ENCODE measurements at places on chromosomes 5 and 9.

DNA sequence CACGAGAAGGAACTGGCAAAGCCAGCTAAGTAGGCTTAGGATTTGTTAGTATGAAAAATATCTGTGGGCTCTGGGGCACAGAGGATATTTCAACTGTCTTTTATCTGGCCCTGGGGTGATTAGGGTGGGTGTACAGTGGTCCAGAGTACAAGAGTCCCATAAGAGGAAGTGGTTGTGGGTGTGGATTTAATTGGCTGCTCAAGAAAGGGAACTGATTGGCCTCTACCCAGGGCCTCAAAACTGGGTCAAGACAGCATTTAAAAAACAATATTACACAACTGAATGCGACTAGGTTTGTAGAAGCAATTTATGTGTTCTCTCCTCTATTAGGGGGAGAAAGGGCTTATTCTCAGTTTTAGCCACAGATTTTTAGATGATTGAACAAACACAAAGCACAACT, 1353.4 kb upstream of the WWC1 start:
- DNase-seq: no peak

DNA sequence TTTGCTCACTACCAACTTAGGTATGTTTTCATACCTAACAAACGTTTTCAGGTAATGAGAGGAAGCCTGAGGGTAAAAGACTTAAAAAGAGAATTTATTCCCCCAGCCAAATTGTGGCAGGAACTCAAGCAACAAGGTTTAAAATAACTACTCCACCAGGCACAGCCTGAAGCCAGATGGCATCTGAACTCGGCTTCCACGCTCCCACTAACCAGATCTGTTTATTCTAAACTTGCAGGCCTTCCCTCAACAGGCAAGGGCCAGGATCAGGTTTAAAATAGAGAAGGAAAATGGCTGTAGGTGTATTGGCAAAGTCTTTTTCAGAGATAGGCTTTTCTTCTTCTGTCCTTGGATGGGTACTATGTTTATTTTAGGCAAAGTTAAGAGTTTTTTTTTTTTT, 89.4 kb downstream of the OTULIN start:
- DNase-seq: no peak

DNA sequence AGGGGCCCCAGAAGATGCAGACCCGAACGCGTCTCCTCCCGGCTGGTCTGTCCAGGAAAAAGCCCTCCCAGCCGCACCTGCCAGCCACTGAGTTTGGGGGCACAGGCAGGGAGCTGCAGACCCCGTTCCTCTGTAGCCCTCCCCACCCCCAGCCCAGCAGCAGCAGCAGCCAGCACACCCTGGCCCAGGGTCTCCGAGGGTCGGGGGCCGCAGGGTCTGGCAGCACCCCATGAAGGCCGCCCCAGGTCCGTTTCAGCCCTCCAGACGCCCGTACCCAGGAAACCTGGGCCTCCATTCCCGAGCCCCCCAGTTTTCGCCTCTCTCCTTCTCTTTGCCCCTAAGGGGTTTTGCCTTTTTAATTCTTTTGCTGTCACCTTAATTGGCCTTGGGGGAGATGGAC, 19.7 kb downstream of the EXD3 start:
- DNase-seq: no peak

DNA sequence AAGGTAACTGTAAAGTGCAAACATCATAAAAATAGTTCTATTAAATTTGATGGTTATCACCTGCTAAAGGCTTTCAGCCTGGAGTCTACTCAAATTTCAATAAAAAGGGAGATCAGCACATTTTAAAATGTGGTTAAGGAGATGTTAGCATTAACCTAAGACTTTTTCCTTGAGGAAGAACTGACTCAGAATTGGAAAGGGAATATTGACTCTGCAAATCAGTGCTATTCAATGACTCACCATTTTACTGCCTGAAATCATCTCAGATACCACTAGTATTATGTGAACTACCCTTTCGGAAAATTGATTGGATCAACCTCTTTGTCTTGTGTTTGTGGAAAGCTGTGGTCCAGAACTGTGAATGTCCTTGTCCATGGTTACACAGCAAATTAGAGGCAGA, 113.3 kb downstream of the ADRB2 start:
- no peak for DNase-seq

DNA sequence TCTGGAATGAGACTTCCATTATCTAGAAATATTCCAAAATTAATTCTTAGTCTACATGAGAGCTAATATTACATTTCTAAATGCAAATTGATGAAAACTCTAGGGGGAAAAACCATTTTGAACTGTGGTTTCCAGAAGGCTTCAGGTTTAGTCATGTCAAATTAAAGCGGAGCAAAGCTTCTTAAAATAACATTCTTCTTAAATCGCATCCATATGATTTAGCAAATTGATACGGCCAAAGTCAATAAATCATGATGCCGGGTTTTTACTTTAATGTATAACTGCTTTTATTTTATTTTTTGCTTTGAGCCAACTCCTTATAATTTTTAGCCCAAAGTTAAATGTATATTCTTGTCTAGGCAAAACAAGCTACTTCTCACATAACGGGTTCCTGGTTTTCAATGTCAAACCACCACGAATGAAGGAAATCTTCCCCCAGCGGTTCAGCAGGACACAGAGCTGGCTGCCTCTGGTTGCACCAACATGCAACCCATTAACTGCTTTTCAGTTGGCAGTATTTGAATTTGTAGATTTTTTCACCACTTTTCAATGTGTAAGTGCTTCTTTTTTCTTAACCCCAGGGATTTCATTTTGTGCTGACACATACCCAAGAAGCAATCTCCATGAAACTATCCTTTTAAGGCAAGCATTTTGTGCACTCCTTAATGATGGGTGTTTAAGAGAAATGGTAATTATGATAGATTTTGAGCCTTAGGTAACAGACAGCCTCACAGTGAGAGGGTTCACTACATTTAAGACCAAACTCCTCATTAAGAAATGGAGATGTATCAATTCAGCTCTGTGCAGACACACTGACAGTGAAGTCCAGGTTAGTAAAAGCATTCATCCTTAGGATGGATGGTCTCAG, 35.5 kb downstream of the EFNA5 start:
- DNase-seq: no peak

DNA sequence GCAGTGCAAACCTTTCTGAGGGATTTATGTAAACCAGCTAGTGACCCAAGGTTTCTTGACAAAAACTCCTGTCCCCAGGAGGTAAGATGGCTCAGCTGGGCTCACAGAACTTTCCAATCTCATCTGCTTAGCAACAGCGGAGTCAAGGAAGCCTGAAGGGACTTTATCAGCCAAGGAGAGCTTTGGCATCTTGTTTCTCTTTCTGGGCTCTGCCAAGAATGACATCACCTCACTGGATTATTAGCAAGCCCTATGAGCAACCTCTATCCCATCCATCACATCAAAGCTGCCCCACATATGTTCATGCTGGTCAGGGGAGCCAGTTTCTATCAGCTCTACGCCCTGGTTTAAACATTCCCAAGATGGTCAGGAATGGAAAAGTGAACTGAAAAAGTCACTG, 461.3 kb downstream of the ENC1 start:
- DNase-seq: peak; percentile 13

- DNase-seq: peak; percentile 22
Observed at GRCh38 chr5:74017786-74018211, 391.8 kb downstream of the ARHGEF28 start.

DNA sequence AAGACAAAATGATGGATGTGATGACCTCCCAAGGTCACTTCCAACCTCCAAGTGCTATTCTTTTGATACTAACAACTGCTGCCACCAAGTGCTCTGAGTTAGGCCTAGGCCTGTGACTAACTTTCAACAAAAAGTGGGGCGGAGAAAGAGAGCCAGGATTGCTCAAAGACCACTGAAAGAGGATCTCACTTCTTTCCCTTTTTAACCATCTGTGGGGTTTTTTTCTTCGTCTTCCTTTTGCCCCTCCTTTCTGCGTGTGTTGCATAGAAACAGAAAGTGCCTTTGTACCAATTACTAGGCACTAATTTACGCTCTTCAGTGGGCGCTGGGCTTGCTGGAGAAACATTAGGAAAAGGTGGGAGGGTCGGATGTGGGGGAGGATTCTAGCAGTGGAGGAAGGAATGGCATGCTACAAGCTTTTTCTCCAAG, 8.0 kb downstream of the KLF9 start:
- DNase-seq: no peak

GRCh38 chr9:16637911-16638310, 232.6 kb downstream of the BNC2 start:
- DNase-seq: no peak

GRCh38 chr5:36521838-36522745, 84.3 kb upstream of the SLC1A3 start:
- DNase-seq: no peak

GRCh38 chr5:149849280-149849965, 95.2 kb downstream of the PDE6A start:
- no peak for DNase-seq

GRCh38 chr5:5422819-5423515, 490 bp downstream of the ICE1 start:
- no peak for DNase-seq

DNA sequence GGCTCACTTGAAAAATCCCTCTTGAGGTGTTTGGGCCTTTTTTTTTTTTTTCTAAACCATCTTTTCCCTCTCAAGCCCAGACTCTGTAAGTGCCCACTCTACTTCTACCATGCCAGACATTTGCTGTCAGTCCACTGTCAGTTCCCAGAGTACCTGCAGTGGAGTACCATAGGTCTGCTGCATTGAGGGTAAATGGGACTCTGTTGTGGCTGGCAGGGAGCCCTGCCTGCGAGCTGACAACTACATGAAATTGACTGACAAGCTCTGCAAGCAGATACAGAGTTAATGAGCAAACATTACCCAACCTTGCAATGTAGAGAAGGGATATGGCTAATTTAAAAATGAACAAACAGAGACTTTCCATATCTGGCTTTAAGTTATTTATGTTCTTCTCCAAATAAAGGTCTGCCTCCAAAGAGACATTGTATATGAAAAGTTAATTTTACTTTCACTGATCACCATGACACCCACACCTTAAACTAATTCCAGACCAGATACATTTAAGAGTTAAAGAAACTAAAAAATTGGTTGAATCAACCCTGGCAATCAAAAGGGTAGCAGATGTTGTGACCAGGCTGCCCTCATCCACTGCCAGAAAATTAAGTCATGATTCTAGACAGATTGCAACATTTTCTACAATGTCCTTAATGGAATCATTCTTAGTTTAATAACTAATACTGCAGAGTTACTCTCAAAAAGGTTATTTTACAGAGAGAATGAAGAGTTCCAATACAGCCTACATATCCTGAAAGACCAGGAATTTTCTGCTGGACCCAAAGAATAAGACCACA, 100.4 kb upstream of the PAM start:
- DNase-seq: no peak

- DNase-seq: no peak
Observed at GRCh38 chr5:132444841-132445639, 45.5 kb downstream of the IRF1 start.

DNA sequence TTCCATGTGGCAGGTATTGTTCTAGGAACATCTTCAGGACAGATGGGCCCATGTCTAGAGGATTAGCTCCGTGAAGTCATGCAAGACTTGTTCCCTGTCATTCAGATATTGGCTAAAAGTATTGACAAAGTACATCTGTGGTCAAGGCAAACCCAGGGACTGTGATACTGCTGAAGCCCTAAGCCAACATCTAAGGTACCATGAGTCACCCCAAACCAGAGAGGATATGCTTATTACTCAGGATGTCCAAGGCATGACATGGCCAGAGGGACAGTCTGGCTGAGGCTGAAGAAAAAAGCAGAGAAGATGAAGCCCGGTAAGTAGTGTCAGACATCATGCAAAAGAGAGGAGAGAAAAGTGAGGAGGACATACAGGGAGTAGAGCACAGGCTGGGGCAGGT, 31.0 kb downstream of the HMHB1 start:
- DNase-seq: no peak

GRCh38 chr9:101718192-101718591, 20.3 kb downstream of the GRIN3A start:
- DNase-seq: no peak

- DNase-seq: no peak
Observed at GRCh38 chr9:124084087-124084486, 72.5 kb downstream of the LHX2 start.
